ENCODE measurements at places on chromosomes 4 and X.

DNA sequence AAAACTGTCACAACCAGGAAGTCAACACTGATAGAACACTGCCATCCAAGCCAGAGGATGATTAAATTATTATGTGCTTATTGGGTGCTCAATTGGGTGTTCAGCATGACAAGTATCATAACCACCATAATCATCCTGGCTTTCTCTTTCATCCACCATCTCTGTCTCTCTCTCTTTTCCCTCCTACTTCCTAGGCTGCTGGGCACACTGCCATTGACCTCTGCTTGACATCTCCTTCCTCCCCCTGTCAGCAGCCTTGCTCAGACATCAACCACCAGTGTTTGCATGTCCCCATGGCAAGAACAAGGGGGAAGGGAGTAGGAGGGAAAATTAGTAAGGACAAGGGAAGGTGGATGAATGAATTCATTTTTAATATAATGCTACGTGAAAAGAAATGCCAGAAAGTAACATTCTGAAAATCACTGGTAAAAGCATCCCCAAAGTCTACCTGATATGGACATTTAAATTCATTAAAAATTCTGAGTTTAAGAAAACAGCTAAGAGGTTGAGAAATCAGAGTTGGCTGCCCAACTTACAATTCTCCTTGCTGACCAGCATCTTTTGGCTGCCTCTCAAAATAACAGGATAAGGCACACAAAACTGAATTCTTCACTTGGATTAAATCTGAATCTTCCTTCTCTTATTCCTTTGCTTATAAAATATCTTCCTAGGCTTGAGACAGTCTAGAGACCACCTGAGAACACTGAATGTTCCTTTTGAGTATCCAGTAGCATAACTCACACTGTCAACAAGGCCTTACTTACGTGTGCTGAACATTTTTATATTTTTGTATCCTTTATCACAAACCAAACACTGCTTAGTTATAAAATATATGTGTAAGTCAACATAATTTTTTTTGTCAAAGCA is 48.5 kb downstream of the SNCA start:
- H3K4me1 ChIP-seq = no peaks in the 10 kb centered on the region
- no peaks in the 10 kb centered on the region for H3K36me3 ChIP-seq
- H3K27ac ChIP-seq = no peak overlapping the region
- no peak overlapping the region for H3K4me3 ChIP-seq

DNA sequence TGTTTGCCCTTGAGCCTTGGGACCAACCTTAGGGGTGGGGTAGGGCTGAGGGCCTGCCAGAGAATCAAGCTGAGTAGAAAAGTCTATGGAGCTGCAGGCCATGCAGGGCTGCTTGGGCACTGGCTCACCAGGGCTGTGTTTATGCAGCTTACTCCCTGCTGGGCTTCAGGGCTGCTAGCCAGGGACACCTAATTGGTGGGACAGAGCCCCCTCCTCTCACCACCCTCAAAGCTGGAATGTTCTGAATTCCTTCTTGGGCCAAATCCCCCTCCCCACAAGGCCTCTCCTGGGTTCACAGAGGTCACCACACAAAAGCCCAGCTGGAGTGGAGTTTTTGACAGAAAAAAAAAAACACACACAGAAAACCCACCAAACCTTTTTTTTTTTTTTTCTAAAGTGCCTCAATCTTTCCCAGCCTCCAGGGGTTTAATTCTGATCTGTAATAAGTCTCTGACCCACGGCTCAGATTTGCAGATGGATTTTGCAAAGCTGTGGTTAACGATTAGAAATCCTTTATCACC is at the start of gene CLDN2:
CLDN2 (plus strand) TSS at position 471 of the 521 bp plus-strand sequence. CDS start 7,827 bp downstream, outside the sequence.
- peaks cover 5% of the 10 kb centered on the region for H3K27me3 ChIP-seq
- H3K4me3 ChIP-seq = no peak within 1 kb of the TSS
- no peaks in the 10 kb centered on the region for H3K4me1 ChIP-seq
- H3K36me3 ChIP-seq = no peaks in the 10 kb centered on the region

DNA sequence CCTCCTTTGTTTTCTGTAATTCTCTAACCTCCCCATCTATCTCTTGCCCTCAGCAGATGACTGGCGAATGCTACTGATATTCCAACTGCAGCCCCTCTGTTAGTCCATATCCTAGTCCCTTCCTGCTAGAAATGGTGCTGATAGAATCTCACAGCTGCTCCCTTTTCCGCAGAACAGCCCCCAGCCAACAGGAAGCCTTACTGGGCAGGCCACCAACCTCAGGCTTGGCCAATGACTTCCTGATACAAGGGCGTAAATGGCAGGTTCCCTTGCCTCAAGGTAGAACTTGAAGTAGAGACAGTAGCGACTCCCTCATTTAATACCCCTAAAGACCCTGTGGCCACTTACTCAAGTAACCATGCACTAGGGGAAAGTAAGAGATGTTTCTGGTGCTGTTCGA is 26.7 kb upstream of the SLC2A9 start:
- no peaks in the 10 kb centered on the region for H3K27me3 ChIP-seq
- H3K4me1 ChIP-seq = peaks cover 9% of the 10 kb centered on the region
- no peak overlapping the region for H3K4me3 ChIP-seq
- no peaks in the 10 kb centered on the region for H3K36me3 ChIP-seq

GRCh38 chr4:146053891-146054290 is 115.3 kb upstream of the ZNF827 start:
- H3K36me3 ChIP-seq = no peaks in the 10 kb centered on the region
- H3K27me3 ChIP-seq = no peaks in the 10 kb centered on the region
- no peak for DNase-seq
- H3K4me1 ChIP-seq = peaks cover 4% of the 10 kb centered on the region

DNA sequence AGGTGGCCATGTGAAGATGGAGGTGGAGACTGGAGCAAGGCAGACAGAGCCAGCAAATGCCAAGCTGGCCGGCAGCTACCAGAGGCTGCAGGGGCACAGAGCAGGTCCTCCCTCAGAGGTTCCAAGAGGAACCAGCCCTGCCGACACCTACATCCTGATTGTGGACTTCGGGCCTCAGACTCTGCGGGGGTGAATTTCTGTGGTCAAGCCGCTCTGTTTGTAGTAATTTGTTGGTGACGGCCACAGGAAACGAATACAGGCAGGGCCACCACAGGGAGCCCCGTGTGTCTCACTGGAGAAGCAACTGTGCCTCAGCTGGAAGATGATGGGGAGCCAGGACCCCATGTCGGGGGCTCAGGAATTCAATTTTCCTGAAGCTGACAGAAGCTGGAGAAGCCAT is 28.3 kb downstream of the ZFYVE28 start:
- DNase-seq = no peak
- peaks cover 35% of the 10 kb centered on the region for H3K27me3 ChIP-seq
- H3K27ac ChIP-seq = no peak overlapping the region
- H3K4me3 ChIP-seq = no peak overlapping the region
- H3K36me3 ChIP-seq = no peaks in the 10 kb centered on the region

DNA sequence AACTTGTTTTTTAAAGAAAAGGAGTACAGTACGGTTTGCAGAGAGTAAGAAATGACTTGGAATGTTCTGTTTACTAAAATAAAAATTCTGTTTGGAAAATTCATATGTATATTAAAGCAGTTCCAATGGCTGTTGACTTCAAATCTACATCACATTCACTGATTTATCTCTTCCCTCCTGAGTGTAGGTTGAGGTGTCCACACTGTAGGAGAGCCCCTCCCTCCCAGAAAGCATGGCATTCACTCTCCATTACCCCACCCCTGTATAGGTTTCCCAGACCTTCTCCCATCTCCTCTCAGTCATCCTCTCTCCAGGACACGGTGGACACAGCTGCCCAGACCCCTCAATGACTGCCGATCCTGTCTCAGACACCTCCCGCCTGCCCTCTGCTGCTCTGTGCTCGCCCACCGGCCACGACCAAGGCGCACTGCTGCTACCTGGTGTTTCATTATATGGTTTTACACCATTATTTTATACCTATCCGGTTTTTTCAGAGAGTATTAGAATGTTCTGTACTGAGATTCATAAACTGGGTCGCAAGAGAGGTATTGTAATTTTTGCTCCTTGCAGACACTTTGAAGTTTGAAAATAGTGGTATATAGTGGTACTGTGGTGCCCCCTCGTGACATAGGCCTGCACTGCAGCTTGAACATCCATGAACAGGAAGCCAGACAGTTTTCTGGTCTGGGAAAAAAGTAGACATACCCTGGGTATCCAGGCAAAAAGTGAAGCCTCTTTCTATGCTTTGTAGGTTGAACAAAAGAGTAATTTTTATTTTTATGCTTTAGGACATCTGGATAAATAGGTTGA is 38.8 kb upstream of the BEX4 start:
- peaks cover 3% of the 10 kb centered on the region for H3K4me1 ChIP-seq
- H3K27me3 ChIP-seq = peaks cover 8% of the 10 kb centered on the region
- no peaks in the 10 kb centered on the region for H3K36me3 ChIP-seq
- H3K4me3 ChIP-seq = peak overlapping the region; percentile 57

GRCh38 chr4:52997132-52997416 is 135.0 kb downstream of the RASL11B start:
- no peak overlapping the region for H3K4me3 ChIP-seq
- H3K4me1 ChIP-seq = no peaks in the 10 kb centered on the region
- H3K27me3 ChIP-seq = no peaks in the 10 kb centered on the region
- peaks cover 2% of the 10 kb centered on the region for H3K36me3 ChIP-seq
- no peak for DNase-seq
- H3K27ac ChIP-seq = no peak overlapping the region

- no peak overlapping the region for H3K4me3 ChIP-seq
- no peak for DNase-seq
- H3K36me3 ChIP-seq = no peaks in the 10 kb centered on the region
- no peaks in the 10 kb centered on the region for H3K27me3 ChIP-seq
Observed at GRCh38 chrX:154836163-154836562, 1.7 kb upstream of the SMIM9 start.
